ENCODE measurements at places on chromosomes 7 and 10.
A peak's percentile ranks its signal among the peaks of the same experiment; 100 is the strongest.

DNA sequence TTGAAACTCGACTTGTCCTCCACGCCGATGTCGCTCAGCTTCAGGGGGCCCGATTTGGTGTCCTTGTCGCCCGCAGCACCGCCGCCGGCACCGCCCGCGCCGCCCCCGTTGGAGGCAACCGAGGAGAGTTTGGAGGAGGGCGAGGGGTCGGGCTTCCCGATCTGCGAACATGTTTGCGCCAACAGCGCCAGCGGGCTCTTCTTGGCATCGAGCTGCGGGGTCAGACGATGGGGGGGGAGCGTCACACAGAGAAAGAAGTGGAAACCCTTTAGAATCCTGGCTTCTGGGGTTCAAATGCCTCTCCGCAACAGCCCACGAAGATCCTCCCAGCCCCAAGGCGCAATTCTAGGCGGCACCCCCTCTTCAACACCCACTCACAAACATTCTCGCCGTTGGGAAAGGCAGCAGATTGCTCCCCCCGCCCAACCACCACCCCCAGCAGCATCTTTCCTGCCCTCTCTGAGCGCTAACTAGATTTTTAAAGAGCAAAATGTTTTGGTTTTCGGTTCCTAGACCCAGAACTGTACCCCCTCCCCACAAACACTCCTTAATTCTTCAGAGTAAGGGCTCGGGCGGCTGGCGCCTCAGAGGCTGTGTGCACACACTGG lies 1.3 kb downstream of the ZNF503 start:
- no peak for DNase-seq

DNA sequence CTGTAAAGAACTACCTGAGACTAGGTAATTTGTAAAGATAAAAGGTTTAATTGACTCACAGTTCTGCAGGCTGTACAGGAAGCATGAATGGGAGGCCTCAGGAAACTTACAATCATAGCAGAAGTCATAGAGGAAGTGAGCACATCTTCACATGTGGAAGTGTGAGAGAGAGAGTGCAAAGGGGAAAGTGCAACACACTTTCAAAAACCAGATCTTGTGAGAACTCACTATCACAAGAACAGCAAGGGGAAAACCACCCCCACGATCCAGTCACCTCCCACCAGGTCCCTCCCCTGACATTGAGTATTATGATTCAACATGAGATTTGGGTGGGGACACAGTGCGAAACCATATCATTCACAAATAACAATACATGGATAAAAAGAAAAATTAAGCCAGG lies 24.5 kb downstream of the AVL9 start:
- DNase-seq = peak; percentile 20

GRCh38 chr10:130037169-130037661 lies 73.1 kb upstream of the EBF3 start:
- no peak for DNase-seq

GRCh38 chr10:8054244-8054493 lies 319 bp upstream of the GATA3 start:
- DNase-seq = no peak

GRCh38 chr10:96271016-96271815 lies at the start of gene BLNK:
Gene BLNK (minus strand): TSS chr10:96271569. CDS start chr10:96271398, 171 bp downstream.
- no peak for DNase-seq

- DNase-seq = no peak
These were observed 112.9 kb downstream of the VIPR2 start for GRCh38 chr7:159031750-159032149.

DNA sequence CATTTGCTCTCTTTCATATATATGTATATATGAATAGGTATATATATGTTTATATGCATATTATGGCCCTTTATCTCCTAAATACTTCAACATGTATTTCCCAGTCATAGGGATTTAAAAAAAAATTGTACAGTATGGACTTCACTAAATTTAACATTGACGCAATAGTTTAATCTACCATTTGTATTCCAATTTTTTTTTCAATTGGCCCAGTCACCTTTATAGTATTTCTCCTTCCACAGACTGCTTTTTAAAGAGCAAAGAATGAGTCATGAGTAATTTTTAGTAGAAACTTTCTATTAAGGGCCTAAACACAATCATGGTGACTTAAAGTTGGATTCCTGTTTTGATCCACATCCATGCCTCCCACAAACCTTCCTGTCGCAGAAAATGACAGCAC lies 20.5 kb downstream of the CCSER2 start:
- no peak for DNase-seq

- DNase-seq = no peak
These were observed 42.2 kb upstream of the EGR2 start for GRCh38 chr10:62858364-62858763.

GRCh38 chr7:78924581-78924980 lies 528.9 kb downstream of the MAGI2 start:
- DNase-seq = no peak

DNA sequence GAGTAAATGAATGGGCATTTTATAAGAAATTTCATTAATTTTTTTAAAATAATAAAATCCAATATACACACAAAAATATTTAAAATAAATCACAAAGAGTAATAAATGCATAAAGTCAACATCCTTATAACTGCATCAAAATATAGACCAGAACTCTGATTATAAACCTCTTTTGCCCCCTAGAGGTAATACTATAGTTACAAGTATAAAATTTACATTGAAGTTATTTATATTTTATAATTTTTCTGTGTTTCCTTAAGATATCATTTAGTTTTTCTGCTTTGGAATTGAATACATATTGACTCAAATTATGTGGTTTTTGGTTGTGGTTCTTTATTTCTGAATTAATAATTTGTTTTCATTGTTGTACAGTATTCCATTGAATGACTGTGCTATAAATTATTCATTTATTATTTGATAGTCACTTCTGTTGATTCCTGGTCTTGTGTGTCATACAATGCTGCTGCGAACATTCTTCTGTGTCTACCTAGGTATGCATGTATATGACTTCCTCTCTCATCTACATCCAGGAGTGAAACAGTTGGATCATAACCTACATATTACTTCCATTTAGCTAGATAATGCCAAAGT lies 673.6 kb downstream of the IPMK start:
- no peak for DNase-seq

- DNase-seq = peak; percentile 1
These were observed 13.2 kb downstream of the ZNF488 start for GRCh38 chr10:47370878-47371277.

DNA sequence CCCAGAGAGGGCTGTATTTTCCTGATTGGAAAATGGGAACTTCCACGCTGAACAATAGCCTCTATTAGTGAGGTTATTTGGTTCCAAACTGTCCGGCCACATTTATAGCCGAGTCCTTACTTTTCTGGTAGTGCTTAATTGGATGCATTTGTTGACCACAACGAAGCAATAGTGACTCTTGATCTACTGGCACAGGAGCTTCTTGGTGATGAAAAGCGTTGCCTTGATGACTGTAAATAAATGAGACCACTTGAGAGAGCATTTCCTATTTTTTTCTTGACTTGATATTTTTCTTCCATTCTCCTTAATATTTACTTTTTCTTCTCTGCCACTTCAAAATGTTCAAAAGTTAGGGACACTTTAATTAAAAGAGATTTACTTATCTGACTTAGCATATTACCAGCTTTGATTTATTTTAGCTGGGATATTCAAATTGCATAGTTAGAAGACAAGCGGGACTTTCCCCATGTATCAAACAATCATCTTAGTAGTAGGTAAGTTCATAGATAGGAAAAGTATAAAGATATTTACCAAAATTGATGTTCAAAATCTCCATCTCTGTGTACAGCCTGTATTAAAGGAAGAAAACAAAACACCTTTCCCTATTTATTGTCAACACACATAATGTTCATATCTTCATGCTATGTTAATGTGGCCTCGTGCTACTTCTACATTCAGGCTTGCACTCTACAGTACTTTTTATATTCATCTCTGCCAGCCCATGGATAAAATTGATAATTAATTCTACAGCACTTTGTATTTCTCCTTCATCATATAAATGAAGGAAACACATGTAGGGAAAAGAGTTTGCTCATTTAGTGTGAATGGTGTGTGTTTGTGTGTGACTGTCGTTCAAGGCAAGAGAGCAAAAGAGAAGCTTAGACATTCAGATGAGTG lies 5.1 kb upstream of the SP8 start:
- DNase-seq = no peak

GRCh38 chr7:85851571-85852193 lies 664.8 kb upstream of the SEMA3D start:
- DNase-seq = no peak

GRCh38 chr7:18177815-18178660 lies 150.4 kb upstream of the PRPS1L1 start:
- DNase-seq = peak; percentile 37

GRCh38 chr10:122089311-122090017 lies 100.5 kb downstream of the TACC2 start:
- DNase-seq = no peak

DNA sequence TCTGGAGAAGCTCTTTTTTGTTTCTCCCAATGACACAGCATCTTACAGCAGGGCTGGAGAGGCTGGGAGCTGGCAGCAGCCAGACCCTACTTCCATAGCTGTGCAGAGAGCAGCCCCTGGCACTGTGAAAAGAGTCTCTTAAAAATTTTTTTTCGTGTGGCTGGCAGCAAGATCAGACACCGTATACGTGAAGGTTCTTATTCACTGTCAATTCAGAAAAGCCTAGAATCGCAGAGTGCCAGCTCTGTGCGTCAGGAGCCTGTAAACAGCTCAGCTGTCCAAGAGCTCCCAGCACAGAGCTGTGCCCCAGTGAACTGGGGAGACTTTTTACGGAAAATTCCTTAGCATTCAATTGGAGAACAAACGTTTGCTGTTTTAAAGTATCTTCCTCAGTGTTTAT lies 6.5 kb downstream of the BAG3 start:
- DNase-seq = no peak

DNA sequence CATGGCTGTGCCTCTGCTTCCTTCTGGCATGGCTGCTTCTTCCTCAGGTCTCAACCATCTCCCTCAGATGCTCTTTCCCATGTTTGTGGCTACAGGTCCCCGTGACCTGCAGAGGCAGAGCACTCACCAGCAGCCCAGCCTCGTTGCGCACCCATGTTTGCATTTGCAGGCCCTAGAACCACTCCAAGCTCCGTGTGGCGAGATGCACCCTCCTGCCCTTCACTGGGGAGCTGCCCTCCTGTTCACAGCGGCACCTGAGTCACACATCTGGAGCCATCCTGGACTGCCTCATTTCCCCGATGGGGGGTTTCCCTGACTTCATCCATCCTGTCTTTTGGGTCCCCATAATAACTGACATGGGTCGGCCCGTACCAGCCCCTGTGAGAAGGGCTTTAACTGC lies 35.9 kb downstream of the EGFR start:
- no peak for DNase-seq

DNA sequence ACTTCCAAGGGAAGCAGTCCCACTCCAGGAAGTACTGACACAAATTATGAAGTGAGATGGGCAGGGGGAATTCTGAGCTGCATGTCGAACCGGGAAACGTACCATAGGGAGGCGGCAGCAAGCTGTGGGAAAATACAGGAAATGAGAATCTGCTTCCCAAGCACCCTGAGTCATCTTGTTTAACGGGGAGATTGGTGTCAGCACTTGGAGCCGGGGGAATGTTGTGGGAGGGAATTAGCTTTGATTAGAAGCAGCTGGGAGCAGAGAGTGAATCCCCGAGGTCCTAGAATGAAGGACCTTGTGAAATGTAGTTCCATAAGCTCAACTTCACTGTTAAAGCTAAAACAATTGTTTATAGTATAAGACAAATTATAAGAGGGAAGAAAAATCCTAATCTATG lies 141.4 kb upstream of the PRKCQ start:
- DNase-seq = no peak

- DNase-seq = no peak
These were observed 140.7 kb downstream of the GLI3 start for GRCh38 chr7:42096268-42096667.

GRCh38 chr7:39609113-39609934 lies 14.0 kb upstream of the RALA start:
- DNase-seq = peak; percentile 21

DNA sequence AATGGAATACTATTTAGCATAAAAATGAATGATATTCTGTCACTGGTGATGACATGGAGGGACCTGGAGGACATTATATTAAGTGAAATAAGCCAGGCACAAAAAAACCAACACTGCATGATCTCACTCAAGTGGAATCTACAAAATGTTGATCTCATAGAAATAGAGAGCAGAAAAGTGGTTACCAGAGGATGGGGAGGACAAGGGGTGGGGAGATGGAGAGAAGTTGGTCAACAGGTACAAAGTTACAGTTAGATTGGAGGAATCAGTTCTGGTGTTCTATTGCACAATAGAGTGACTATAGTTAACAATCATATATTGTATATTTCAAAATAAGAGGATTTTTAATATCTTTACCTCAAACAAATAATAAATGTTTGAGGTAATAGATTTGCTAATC lies 24.7 kb upstream of the SLC18A3 start:
- DNase-seq = no peak

- no peak for DNase-seq
These were observed 4.3 kb downstream of the GCK start for GRCh38 chr7:44184873-44185446.
